ENCODE measurements at places on chromosomes 3 and 15.

DNA sequence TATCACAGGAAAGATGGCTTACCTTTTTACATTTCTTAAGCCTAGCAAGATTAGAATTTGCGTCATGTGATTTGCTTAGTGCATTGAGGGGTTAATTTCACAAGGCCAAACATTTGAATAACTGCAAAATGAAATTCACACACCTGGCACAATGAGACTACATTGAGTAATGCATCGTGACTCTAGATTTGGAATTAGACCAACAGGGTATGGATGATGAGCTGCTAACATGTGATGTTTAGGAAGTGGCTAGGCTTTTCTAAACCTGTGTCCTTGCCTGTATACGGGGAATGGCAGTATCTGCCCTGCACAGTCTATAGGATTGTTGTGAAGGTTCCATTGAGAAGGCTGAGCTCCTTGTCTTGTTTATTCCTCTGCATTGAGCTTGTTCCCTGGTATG, 160.1 kb downstream of the MFSD1 start:
- DNase-seq: no peak

- no peak for DNase-seq
Measured at GRCh38 chr3:143339451-143339850, 219.9 kb downstream of the CHST2 start.

DNA sequence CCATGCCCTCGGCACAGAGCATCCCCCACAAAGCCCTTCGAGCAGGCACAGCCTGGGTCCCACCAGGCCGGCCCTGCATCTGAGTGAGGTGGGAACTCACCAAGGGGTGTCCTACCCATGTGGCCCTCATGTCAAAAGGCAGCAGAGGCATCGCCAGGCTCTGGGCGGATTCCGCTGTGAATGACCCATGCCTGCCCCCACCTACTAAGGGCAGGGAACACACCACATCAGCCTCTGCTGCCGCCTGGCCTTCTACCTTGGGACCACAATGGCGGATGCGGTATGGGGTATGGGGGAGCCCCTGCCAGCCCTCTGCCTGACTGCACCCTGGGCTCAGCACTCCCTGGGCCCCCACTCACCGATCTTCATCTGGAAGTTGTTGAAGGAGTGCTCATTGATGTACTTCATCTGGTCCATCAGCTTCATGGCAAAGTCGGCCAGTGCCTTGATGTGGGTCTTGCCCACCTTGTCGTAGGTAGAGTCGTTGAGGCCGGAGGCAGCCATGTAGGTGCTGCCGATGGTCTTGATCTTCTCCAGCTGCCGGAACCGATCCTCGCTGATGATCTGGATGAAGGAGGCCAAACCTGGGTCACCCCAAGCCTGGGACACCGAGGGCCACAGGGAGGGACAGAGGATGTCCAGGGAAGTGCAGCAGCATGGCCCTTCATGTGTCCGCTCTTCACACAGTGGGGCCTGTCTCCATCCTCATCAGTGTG, 87.8 kb downstream of the SEC22A start:
- DNase-seq: no peak

- DNase-seq: no peak
Measured at GRCh38 chr3:71444028-71444860, 139.3 kb downstream of the FOXP1 start.

DNA sequence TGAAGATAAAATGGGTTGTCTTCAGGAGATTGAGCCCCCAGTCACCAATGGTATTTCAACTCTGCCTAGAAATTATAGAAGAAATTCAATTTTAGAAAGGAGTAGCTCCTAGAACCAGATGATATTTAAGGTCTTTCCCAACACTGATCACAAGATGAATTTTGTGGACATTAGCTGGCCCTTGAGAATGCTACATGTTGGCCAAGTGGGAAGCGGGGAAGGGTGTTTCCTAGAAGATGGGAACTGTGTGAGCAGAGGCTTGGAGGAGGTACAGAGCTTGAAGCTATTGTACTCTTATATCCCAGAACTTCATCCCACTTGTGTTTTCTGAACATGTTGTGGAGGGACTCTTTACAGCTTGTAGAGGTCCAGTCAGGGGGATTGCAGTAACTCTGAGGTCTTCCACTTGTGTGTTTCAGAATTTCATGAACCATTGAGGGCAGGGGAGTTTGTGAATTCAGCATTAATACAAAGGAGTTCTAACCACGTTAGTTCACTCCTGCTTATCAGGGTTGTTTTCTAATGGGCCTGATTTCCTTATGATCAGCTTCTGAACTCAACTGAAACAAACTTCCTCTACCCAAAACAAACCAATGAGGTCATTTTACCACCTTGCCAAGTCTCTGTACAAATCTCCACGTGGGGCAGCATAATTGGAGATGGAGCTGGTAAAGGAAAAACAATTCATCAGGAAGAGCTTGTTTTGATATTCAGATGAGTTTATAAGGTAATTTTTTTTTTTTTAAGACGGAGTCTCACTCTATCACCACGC, 152.6 kb upstream of the TPM1 start:
- no peak for DNase-seq

GRCh38 chr3:126930936-126931600, 51.8 kb upstream of the PLXNA1 start:
- no peak for DNase-seq

GRCh38 chr3:71651625-71652024, 68.1 kb upstream of the FOXP1 start:
- DNase-seq: no peak

GRCh38 chr3:153680526-153680925, 440.7 kb upstream of the ARHGEF26 start:
- DNase-seq: no peak

DNA sequence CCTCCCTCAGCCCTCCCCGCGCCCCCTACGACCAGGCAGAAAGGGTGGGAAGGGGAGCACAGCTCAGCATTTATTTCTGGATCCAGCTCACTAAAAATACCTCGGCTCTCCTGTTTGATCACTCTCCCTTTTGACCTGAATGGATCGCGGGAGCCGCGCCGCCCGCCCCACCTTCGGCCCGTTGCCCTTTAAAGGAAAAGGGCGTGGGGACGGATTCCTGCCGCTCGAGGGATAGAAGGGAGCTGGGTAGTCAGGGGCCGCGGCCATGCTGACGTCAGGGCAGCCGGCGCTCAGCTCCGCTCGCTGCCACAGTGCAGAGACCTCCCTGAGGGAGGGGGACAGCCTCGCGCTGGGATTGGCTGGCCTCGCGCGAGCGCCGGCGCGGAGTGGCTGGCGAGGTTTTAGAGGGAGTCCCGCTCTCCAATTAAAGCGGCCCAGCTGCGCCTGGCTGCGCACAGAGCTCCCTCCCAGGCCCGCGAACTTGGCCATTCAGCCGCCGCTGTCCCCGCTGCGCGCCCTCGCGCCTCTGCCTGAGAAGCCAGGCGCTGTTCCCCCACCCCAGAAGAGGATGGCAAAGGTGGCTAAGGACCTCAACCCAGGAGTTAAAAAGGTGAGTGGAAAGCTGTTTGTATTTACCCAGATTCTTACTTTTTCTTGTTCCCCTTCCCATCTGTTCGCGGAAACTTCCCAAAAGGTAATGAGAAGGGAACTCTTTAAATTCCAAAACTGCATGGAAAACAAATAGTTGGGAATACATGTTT, at the start of gene LMCD1:
TSS of gene LMCD1 (plus strand) at position 453 of the 761 bp plus-strand sequence. CDS start at position 569, 116 bp downstream.
- DNase-seq: peak; percentile 93

DNA sequence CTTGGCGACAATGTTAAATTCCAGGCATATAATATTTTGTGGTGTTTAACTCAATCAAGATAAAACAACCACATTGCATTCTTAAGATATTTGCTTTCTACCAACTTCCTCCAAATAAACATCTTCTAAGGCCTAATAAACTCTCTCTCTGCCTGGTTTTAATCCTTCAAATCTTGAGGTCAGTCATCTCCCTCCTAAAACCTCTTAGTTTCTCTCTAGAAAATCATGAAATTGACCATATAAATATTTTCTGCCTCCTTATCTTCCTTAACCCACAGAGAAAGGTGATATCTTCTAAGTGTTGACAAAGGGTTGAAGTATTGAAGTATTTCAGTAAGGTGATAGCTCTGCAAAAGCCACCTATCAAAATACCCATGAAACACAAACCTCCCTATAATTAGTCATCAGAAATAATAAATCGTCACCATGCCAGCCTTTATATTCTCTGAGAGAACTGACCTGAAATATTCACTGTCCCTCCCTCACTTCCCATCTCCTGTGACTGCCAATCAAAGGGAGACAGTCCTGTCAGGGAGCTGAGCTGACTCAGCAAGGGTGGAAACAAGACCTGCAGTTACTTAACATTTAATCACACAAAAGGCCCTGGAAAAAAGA, 1261.1 kb downstream of the ROBO1 start:
- DNase-seq: peak; percentile 13

GRCh38 chr3:105836533-105836932, 32.3 kb downstream of the CBLB start:
- no peak for DNase-seq

DNA sequence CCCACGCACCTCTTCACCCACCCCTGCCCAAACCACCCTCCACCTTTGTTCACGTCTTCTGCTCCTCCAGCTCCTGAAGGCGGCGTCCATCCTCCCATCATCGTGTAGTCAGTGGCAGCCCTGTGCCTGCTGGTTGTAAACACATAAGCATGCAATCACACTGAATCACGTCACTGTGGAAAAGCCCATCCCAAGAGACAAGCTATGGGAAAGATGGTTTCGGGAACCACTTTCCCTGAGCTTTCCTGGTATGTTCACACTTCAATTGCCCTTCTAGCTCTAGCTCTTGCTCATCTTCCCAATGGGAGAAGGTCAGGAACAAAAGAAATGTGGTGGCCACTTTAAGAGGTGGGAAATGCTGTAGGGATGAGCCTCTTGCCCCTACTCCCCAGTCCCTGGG, 14.4 kb upstream of the GOLGA8J start:
- no peak for DNase-seq

DNA sequence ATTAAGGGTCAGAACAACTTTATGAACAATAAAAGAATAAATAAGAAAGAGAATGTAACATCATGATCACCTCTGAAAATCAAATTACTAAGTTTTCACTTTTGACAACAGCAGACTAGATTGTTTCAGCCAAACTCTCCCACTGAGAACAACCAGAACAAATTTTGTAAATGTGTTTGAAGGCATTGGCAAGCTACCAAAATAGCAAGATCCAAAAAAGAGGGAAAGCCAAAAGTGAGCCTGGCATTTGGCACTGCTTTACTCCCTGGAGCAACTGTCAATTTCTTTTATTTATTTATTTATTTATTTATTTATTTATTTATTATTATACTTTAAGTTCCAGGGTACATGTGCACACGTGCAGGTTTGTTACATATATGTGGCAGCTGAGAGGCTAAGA, 67.2 kb downstream of the CFAP44 start:
- DNase-seq: no peak

GRCh38 chr3:53496984-53497383, 2.6 kb downstream of the CACNA1D start:
- DNase-seq: no peak

DNA sequence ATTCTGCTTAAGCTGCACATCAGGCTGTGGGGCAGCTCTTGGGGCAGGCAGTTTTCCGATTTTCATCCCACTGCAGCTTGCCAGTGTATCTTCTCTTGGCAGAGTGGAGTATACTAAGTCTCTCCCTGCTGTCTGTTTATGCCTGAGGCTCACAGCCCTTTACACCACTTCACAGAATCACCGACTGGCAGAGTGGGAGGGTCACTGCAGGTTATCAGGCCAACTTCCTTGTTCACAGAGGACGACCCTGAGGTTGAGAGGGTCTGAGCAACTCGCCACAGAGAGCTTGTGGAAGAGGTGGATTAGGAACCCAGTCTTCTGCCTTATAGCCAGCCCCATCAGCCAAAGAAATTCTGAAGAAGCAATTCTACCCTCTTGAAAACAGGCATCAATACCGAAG, 30.9 kb downstream of the KIF9 start:
- no peak for DNase-seq

GRCh38 chr3:52838561-52839267, 3.9 kb upstream of the MUSTN1 start:
- no peak for DNase-seq

DNA sequence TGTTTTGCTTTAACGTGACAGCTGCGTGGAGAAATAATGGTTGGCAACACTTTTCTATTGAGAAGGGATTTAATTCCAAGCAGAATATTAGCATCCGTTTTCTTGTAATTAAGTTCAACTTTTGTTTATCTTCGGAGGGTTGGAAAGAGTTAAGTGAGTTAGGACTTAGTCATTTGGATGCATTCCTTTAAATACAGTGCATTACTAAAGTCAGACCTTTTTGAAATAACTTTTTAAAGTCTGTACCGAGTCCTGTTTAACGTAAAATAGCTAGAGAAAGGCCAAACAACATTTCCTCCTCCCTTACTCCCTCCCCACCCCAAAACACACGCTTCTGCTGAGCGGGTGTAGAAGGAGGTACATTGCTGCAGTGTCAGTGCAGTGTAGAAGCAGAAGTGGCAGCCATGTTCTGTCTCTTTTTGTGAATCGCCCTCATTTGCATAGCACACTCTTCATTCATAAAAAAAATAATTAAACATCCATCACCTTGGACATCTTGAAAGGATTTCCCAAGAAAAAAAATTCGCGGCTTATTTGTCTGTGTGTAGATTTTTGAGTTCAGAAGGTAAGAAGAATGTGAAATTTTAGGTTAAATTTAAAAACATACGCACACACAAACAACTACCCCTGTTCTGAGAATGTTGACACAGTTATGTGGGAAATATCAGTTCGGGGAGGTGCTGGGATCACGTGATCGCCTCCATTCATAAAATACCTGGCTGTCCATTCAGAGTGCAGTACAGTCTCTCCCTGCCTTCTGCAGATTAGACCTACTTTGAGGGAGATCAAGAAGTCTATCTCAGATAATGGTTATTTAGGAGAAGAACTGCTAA, 1.6 kb downstream of the SPRED1 start:
- DNase-seq: peak; percentile 57

DNA sequence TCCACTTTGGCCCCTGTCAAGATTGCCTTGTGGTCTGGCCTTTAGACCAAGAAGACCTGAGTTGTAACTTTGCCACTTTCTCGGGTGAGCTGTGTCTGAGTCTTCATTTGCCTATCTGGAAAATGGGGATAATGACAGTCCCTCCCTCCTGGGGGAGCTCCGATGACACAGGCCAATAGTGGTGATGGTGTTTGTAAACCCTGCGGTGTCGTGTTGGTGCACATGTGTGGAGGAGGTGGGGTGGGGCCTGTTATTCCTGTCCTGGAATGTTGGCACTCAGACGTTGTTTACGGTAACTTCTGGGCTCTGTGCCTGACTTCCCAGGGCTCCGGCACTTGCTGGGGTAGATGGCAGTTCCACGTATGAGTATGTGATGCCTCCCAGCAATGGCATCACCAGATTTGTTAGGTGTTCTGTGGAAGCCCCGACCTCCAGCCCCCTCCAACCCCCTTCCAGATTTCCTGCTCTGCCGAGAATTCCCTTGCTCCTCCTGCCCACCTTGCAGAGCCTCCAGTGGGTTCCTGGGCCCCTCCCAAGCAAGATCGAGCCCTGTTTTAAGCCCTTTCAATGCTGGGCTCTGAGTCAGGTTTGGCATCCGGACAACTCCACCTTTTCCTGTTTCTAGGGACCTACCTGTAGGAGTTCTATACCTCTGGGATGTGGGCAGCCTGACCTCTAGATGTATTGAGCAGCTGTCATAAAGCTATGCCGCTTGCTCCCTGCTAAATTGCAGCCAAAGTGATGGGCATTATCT, 31.4 kb downstream of the HRH1 start:
- DNase-seq: no peak

GRCh38 chr3:146092230-146092629, 68.8 kb downstream of the PLOD2 start:
- DNase-seq: no peak
